ENCODE measurements at places on chromosomes 1 and 21.

DNA sequence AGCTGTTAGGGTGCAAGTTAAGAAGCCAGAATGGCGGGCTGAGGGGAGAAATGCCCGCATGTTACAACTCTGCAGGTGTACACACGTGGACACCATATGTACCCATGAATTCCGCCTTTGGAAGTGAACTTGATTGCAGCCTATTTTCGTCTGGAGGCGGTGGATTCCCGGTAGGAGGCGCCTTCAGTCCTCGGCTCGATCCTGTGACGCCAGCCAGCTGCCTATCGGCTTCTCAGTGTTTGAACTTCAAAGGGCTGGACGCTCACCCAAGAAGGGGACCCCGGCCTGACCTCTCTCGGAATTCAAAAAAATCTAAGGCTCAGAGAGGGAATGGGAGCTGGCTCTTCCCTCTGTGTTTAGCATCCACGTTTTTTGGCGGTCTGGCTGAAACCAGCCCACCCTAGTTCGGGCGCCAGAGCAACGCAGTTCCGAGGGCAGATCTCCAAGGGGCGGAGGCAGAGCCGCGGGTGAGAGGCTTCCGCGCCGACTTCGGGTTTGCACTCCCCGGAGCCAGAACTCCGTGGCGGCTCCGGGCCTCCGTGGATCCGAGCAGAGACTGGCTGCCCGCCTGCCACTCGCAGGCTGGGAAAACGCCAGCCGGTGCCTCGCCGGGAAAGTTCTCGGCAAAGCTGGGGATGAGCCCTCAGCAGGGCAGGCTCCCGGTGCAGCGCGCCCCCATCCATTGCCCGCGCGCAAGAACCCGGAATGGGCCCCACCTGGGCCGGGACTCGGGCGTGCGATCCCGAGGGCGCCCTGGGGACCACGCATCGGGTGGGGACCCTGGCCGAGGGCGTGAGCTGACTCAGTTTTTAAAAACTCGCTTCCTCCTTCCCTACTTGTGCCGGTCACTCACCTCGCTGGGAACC, 996 bp upstream of the TMEM51 start:
- peak; percentile 42 for DNase-seq

DNA sequence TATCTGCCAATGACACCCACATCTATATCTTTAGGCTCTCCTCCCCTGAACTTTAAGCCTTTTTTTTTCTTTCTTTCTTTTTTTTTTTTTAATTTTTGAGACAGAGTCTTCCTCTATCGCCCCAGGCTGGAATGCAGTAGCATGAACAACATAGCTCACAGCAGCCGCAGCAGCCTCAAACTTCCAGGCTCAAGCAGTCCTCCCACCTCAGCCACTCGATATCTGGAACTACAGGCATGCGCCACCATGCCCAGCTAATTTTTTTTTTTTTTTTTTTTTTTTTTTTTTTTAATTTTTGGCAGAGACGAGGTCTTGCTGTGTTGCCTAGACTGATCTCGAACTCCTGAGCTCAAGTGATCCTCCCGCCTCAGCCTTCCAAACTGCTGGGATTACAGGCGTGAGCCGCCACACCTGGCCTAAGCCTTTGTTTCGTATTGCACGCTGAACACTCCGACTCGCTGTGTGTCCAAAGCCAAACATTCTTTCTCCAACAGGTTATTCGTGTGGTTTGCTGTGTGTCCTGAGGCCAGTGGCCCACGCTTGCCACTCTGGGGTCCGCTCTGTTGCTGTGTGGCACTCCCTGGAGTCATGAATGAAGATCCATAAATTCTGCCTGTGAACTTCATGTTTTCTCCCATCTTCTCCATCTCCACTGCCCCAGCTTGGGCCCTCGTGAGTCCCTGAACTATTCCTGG, 119.4 kb downstream of the CAMTA1 start:
- no peak for DNase-seq

DNA sequence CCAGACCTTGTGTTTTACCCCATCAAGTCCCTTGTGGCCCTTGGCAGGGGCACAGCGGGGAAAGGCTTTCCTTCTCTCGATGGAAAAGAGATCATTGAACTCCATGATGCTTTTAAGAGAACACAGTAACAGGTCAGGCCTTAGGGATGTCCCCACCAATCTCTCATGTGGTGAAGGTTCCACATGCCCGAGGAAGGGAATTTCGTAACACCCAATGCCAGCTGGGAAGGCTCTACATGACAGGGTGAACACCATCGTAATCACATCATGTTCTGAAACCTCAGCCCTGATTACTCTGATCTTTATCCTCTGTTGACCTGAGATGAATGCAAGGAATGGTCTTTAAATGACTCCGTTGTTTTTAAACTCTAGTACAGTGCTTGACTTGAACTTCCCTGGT, 105.5 kb upstream of the SPAG17 start:
- DNase-seq = no peak

DNA sequence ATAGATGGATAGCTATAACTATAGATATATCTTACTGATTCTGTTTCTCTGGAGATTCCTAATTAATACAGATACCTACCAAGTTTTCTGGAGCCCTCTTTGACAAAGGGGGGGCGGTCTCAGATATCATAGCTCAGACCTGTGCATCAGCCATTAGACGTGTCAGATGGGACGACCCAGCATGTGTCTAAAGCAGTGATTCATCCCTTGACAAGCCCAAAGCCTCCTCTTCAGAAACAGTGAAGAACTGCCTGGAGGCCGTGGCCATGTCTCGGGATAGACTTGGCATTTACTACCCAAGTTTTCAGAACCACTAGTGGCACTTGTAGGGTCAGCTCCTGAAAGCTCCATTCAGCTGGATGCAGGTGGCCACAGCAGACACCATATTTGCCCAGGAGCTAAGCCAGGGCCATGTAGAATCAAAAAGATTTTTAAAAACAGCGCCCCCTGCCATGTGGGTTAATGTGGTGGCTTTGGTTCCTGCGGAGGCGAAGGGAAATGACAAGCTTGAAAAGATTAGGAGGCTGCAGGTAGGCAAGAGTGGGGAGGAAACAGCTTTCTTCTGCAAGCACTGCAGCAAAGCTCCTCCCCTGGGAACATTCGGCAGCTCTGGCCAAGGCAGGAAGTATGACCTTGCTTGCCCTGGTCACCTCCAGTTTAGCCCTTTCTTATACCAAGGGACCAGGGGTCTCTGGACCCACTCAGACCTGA, 82.2 kb downstream of the FBXO2 start:
- DNase-seq = no peak

DNA sequence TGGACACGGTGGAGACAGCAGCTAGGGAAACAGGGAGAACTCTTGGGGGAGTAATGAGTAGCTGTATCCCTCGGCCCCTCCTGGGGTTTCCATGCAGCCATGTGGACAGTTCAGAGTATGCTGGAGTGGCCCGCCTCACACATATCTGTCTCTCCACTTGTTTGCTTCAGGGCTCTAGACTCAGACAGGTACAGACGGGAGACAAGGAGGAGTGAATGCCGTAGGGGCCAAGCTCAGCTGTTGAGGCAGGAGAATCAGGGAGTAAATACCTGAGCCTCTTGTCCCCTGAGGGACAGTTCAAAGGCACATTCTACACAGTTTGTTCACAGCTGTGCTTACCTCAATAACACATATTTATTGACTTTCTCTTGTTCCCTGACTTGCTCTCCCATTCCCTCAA, 7.7 kb upstream of the PTGFRN start:
- DNase-seq = no peak

DNA sequence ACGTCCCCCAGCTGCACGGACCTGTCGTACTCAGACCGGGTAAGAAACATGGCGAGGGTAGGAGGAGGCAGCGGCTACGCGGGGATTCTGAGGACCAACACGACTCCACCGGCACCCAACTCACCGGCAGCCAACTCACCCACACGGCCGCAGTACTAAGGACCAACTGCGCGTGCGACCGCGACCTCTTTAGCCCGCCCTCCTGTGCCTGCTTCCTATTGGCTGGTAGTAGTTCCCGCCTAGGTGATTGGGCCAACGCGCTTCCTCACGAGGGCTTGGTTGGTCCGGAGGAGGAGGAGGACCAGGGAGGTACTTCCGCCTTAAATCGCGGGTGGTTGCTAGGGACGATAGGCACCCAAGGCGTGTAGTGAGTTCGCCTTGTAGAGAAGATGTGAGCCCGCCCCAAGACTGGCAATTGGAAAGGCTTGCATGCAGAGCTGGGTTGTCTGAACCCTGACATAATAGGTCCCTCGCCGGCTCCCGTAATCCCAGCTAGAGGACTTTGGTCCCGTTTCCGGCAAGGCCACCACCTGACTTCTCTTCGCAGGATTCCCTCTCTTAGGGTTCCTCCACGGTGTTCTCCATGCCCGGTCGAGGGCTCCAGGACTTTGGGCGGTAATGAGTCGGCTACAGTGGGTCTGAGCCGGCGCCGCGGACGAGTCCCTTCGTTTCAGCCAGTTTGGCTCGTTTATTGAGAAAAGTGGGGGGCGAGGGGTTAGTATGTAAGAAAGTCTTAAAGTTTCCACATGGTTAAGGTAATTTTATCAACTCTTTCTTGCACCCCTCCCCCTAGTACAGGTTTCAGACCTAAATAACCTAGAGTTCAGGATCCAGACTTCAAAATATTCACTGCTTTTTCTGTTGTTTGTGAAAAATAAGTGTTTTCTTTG, at the start of gene PSMA5:
TSS of gene PSMA5 (minus strand) at position 168 of the 890 bp plus-strand sequence. CDS start at position 50, 118 bp downstream.
- peak; percentile 84 for DNase-seq

DNA sequence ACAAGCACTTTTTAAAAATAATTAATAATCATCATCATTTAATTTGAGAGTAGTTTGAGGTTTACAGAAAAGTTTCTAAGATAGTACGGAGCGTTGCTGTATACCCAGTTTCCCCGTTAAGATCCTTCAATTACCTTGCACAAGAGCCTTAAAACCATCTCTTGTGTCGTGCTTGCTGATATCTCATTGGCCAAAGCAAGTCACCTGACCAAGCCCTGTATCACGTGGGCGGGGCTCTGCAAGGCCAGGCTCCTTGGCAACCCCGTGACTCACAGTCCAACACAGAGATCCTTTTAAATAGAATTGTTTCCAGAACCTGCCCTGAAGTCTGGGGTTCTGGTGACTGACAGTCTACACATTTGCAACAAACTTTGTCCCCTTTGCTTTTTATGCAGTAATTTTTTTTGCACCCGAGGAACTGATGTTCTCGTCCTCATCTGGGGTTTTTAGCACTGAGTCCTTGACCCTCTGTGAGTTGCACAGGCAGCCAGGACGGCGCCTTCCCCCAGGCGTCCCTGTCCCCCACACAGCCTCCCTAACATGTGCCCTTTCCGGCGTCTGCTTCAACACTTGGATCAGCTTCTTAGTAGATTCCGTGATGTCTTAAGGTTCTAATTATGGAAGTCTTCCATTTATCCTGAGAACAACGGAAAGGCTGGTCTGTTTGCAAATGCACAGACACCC, 183.3 kb upstream of the TMEM51 start:
- DNase-seq = no peak

Measured in omental fat pad (tissue), 4 donors.